Body of pancreas (tissue), 4 donors: ENCODE measurements at places on chromosomes 11 and 22.

GRCh38 chr22:32474635-32475467 lies at the start of gene FBXO7:
Gene FBXO7 (plus strand): TSS chr22:32474811. CDS start chr22:32475003, 192 bp downstream.
- peak; percentile 93 for DNase-seq

- no peak for DNase-seq
Observed at GRCh38 chr22:25829237-25829636, 87.2 kb downstream of the MYO18B start.

GRCh38 chr11:46599340-46600193 lies 5.7 kb upstream of the AMBRA1 start:
- no peak for DNase-seq

DNA sequence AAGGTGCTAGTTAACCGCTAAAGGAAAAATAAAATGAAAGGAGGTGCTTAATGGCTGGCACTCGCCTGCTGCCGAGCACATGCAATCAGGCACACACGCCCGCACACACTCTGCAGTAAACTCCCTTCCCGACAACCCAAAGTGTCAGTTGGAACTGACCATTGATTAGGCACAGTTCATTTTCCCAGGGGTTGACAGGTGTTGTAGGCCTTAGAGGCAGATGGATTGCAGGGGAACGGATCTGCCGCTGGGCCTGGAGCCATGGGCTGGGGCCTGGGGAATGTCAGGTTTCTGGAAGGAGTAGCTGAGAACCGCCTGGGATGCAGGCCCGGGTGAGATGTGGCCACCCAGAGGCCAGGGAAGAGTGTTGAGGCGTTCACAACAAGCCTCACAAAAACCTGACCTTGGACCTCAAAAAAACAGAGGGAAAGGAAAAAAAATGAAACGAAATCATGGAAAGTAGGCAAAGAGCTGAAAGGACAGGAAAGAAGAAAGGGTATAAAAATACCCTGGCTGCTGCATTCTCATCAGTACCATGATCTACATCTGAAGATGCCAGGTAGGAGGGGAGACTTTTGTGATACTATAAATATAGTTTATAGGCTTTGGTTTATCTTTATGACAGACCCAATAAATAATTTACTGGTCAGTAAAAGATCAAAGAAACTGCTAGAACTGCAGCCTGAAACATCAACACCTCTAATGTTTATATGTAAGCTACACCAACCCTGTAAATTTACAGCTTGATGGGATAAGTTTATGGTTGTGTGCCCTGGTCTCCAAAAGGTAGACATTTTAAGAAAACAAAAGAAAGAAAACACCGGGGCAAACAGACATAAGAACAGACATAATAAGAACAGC lies 313.4 kb downstream of the BUD13 start:
- no peak for DNase-seq

- no peak for DNase-seq
Observed at GRCh38 chr22:38347181-38347943, 30.1 kb upstream of the CSNK1E start.

- no peak for DNase-seq
Observed at GRCh38 chr11:108545909-108546501, 47.6 kb downstream of the EXPH5 start.

DNA sequence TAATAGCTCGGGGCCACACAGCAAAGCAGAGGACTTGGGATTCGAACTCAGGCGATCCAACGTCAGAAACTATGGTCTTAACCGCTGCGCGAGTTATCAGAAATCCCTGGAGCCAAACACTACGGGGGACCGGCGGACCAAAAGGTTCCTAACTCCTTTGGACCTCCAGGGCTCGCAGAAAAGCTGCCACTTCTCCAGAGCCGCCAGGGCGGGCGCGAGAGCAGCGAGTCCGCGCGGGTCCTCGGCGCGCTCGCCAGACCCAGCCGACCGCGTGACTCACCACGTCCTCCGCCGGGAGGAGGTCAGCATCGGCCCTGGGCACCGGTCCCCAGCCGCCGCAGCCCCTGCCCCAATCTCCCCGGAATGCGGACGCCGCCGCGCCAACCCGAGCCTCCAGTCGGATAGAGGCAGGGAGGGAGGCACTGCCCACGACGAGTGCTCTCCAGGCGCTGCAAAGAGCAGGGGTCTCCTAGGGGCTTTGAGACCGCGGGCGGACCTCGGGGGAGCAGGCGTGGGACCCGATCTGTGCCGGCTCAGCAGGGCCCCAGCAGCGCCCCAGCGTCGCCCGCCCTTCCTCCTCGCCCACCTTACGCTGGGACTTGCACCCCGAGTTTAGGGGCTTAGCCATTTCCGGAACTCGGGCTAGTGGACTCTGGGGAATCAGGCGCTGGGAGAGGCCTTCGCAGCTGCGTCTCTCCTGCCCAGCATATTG lies 6.2 kb upstream of the ALX4 start:
- no peak for DNase-seq

DNA sequence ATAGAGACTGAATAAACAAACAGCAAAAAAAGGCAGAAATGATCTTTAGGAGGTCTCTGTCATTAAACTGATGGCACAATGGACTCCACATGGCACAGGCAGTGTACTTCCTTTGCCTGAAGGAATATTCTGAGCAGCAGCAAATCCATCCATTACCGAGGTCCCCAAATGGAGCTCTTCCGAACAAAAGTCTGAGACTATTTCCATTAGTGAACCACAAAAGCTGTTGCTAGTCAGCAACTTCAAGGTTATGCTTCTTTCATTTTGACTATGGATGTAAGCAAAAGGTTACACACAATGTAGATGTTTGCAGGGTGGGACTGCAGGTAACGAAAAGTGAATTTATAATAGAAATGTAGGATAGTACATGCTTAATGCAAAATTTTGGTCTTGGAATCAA lies 14.5 kb downstream of the NARS2 start:
- no peak for DNase-seq

- DNase-seq: no peak
Observed at GRCh38 chr11:100472727-100473389, 214.2 kb upstream of the ARHGAP42 start.
